ENCODE measurements at places on chromosomes 2 and 18.

DNA sequence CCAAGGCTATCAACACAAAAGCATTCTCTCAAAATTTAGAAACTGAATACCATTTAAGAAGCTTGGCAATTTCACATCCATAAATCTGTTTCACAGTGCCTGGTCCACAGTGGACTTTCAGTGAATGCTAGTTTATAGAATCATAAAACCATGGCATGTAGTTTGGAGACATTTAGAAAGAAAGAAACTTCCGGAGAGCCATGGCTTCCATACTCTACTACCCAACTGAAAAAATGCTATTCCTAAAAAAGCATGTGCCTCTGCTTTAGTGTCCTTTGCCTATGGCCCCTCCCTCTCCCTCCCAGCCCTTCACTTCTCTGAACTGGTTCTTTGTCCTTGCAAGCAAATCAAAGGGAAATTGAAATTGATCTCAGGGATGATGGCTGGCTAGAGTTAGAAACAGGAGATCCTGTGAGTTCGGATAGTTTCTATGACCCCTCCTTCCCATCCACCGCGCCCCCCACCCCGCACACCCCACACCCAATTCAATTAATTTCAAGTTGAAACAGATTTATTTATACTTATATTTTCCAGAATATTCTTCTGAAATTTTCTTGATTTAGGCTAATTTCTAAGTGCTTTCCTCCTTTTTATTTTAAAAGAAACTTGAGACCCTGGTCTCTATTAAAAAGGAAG, 248.3 kb downstream of the TRIB2 start:
- no peak for DNase-seq

GRCh38 chr2:111176388-111176787, 55.7 kb downstream of the BCL2L11 start:
- DNase-seq, result no peak

- no peak for DNase-seq
Measured at GRCh38 chr2:145595296-145595695, 1075.4 kb upstream of the ZEB2 start.

DNA sequence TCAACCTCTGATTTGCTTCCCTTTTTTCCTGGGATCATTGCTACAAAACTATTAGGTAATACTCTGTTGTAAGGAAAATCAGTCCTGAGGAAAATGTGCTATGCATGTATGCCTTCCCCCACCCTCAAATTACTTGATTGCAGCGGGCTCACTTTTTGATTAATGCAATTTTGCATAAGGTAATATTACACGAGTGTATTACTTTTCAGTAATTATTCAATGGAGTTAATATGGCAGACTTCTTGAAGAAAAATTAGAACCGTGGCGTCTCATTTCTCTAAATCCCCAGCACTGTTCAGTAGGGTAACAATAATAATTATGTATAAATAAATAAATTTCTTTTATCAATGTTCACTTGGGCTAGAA, 527.6 kb upstream of the FANCL start:
- no peak for DNase-seq

DNA sequence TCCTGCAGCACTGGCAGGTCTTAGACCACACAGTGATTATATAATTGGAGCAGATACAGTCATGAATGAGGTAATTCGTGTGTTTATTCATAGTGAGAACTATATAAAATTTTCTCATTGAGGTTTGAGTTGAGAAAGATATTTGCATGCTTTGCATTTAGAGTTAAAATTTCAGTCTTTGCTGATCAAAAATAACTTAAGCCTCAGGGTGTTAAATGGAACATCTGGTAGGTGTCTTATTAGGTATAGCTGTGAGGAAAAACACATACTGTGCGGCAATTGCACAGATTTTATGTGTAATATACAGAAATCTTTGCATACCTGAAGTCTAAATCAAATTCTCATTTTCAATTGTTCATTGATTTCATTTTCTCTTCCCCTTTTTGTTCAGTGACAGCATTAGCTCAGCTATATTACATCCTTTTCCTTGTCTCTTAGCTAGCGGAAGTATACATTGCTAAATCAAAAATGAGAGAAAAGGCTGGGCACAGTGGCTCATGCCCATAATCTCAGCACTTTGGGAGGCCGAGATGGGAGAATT, 21.2 kb downstream of the GORASP2 start:
- no peak for DNase-seq

DNA sequence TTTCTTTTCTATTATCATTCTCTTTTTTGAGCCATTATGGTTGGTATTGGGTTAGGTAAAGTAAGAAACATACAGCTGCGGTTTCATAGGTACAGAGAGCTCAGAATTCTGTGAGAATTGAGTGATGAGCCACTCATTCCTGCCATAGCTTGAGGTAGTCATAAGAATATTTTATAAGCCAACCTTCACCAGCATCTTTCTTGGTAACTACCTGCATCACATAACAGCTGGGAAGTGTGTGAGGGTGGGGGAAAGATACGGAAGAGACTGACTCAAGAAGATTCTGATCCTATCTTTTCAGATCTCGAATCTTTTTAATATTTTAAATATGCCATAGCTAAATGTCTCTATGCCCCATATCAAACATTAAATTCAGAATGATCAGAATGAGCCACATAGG, 313.8 kb upstream of the DDX18 start:
- DNase-seq, result no peak

DNA sequence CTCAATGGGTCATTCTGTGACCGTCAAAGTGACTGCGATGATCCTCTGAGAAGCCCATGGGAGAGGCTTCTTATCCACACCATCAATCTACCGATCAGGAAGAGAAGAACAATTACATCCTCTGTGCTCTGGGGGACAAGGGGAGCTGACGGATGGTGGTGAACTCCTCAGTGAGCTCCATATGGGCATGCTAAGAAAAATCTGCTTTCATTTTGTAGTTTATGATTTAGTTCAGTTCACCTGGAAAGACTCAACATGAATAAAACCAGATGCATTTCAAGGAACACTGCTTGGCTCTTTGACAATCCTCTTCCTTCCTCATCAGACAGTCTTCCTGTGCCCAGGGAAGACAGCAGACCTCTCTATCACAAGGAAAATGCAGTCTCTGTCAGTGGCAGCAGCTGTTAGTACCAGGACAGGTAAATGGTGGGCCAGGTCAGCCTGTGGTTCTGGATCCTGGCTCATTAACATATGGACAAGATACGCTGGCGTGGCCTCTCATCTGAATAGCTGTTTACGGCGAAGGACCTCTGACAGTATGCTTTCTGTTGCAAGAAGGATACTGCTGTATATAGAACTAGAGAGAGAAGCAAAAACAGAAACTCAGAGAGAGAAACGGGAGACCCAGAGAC, 176.9 kb downstream of the BCL2 start:
- peak; percentile 31 for DNase-seq

DNA sequence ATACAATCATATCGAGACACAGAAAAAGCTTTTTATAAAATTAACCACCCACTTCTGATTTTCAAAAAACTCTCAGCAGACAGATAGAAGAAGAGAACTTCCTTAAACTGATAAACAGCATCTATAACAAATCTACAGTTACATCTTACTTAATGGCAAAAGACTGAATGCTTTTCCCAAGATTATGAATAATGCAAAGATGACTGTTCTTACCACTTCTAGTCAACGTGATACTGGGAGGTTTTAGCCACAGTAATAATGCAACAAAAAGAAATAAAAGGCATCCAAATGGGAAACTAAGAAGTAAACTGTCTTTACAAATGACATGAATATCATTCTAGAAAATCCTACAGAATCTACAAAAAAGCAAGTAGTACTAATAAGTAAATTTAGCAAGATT, 58.0 kb upstream of the TMEM247 start:
- DNase-seq, result no peak

GRCh38 chr2:128354726-128355470, 36.2 kb upstream of the HS6ST1 start:
- no peak for DNase-seq

- no peak for DNase-seq
Measured at GRCh38 chr18:6628187-6628586, 101.3 kb upstream of the ARHGAP28 start.

DNA sequence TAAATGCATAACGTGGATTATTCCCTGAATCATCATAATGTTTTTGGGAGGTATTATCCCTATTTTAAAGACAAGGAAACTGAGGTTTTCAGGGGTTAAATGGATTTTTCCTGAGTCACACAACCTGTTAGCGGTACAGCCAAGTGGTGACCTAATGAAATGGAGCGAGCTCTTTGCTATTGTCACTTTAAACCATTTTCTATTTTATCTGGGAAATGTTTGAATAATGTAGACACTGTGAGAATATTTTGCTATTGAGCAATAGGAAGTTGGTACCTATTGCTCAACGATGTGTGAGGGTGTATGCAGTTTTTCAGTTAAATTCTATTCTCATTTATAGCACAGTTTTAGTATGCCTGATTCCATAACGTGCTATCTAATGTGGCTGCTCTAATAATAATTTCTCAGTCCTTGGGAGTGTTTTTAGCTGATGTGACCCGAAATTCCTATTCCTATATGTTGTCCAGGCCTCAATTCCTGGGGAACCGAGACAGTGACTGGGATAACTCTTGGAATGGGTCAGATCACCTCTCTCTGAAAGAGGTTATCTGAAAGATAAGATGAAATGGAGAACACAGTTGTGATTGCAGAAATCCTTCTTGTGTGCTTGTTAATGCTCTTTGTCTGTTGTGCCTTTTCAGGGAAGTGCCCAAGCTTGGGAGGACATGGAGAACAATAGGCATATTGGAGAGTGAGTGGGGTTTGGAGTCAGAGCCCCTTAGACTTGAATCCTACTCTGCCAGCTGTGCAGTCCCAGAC, 38.4 kb downstream of the ABCB11 start:
- no peak for DNase-seq

- DNase-seq, result no peak
Measured at GRCh38 chr2:203804070-203804469, 63.5 kb upstream of the CTLA4 start.

GRCh38 chr2:199329031-199329430, 128.7 kb downstream of the SATB2 start:
- no peak for DNase-seq

GRCh38 chr18:23401400-23402347, 51.4 kb upstream of the RIOK3 start:
- DNase-seq, result no peak

GRCh38 chr18:65974758-65975157, 223.9 kb downstream of the CDH7 start:
- no peak for DNase-seq

All from NCI-H526 treated with DMSO at 0.1 percent for 48 hours (cell line).